Thyroid gland (tissue), 4 donors: ENCODE measurements at places on chromosomes 11 and 22. TPM values are rescaled to one million over a fixed set of nuclear protein-coding genes. Genes with fewer than 3 reads are reported as not detected.

CCDC15 gene
- total RNA-seq, result 2.8 TPM

- DNase-seq, result no peak
These were observed 14.3 kb downstream of the C1QTNF6 start for GRCh38 chr22:37173709-37174108.

SCO2 gene
- total RNA-seq, result 2.9 TPM

DNA sequence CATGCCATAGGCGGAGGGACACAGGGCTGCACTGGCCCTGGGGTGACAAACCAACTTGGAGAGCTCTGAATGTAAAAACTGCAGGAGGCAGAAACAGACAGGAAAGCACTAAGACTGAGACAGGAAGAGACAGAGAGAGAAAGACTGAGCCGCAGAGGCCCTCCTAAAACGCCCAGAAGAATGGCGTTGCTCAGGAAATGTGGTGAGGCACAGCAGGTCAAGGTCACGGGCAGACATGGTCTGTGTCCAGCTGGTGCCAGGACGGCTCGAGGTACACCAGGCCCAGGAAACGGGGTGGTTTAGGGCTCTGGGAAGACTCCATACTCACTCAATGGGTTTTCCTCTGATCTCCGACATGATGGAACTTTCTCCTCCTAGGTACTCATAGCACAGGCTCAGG, 29.1 kb downstream of the MAFF start:
- DNase-seq, result no peak

DNA sequence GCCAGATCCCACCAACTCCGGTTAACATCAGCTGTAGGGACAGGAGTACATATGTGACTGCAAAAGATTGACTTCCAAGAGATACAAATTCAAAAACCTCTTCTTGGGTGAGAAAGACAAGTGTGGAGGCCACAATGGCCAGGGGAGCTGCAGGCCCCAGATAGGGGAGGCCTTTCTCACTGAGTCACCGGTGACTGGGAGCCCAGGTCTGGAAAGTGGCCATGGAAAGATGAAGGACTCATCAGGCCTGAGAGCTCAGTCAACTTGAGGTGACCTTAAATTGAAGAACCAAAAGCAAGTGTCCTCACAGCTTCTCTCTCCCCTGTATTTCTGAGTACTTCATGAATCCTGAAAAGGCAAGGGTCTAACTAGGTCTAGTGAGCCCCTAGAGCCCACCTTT, 90.4 kb upstream of the CLPB start:
- no peak for DNase-seq

DNA sequence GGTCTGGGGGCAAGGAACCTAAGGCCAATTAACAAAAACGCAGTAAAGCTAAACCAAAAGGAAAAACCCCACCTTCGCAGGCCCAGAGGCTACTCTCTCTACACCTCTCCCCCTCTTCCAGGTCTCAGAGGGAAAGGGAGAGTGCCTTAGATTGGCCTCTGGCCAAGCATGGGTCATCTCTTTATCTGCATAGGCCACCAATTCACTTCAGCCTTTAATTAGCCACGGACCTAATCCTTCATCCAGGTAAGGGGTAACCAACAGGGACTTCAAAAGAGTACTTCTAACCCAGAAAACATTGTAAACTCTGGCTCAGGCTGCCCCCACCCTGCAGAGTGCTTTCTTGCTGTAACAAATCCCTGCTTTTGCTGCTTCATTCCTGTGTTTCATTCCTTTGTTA, 9.4 kb downstream of the VSTM5 start:
- no peak for DNase-seq

DNA sequence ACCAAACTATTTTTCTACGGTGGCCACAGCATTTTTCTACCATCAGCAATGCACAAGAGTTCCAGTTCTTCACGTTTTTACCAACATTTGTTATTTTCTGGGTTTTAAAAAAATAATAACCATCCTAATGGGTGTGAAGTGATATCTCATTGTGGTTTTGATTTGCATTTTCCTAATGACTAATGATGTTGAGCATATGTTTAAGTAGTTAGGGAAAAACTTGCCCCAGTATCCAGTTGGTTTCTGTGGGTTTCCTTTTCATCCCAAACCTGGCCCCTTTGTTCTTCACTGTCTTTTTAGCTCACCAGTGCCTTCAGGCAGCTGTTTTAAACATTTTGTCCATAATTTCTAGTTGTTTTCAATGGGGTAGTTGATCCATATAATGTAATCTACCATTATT, 14.7 kb upstream of the PTS start:
- no peak for DNase-seq

PLEKHB1 gene
- 92.8 TPM for total RNA-seq

PTPRCAP gene
- 6.9 TPM for total RNA-seq

APOA4 gene
- not detected for total RNA-seq

OPCML gene
- total RNA-seq, result 0.33 TPM

GRCh38 chr22:45526281-45526680, 23.6 kb downstream of the FBLN1 start:
- DNase-seq, result no peak

BCO2 gene
- total RNA-seq, result 9.0 TPM

DNA sequence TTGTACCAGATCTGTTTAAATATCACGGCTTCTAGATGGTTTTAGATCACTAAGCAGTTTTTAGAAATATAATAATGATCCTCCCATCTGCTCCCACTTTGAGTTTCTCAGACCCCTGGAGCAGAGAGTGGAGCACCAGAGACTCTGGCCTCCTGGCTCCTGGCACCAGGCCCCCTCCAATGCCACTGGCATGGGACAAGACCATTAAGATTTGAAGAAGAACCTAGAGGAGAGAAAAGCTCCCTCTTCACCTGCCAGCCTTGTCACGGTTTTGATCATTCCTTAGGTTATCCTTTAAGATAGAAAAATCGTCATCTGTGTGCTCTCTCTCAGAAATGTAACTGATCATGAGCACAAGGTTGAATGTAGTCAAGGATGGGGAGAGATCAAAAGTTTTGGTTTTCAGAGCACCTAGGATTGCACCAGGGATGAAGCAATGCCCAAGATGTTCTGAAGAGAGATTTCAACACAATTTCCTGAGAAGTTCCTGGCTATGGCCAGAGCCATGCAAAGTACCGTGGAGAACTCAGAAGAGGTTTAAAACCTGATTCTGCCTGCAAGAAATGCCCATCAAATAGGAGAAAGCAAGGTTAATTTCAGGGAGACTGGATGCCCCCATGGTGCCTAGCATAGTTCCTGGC, 22.2 kb downstream of the IL10RA start:
- DNase-seq, result no peak

DNA sequence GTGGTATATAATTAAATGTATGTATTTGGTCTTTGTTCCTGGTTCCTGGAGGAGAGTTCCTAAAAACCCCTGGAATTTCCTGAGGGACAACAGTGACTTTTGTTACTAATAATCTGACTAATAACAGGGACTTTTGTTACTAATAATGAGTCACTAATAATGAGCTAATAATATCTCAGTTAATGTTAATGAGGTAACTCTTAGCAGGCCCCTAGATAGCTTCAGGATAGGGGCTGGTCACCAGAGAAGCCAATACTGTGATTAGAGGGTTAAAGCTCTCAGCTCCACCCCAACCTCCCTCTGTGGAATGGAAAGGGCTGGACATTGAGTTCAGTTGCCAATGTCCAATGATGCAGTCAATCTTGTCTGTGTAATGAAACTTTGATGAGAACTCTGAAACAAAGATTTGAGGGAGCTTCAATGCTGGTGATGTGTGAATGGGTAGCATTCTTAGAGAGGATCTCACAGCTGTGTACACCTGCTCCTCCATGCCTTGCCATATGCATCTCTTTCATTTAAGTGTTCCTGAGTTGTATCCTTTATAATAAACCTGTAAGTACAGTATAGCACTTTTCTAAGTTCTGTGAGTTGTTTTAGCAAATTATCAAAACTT, 1431.4 kb upstream of the TENM4 start:
- DNase-seq, result no peak

APOA1 gene
- total RNA-seq, result 2.2 TPM

GRCh38 chr11:57770793-57771192, 9.2 kb downstream of the CTNND1 start:
- no peak for DNase-seq

PYGM gene
- total RNA-seq, result 5.1 TPM

PPP2R1B gene
- total RNA-seq, result 39.2 TPM

DNA sequence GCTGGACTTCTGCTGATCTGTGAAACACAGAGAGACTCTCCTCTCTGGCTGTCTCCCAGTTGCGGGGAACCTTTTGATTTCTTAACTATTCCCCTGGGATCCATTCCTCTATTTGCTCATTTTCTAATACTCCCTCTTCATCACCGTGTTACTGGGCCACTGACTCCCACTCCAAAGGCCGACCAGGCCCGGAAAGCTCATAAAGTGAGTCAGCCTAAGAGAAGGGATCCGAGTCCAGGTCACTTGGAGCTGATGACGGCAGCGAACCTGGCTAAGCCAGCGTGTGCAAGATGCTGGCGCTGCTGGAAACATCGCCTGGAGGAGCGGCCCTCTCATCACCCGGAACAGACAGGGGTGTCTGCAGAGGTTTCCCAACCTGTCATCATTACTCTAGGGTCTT, 112.8 kb downstream of the FBXO7 start:
- DNase-seq, result no peak

- DNase-seq, result no peak
These were observed 22.2 kb upstream of the FADD start for GRCh38 chr11:70180906-70181305.

TSPAN18 gene
- total RNA-seq, result 7.8 TPM
